ENCODE measurements at places on chromosomes 16 and 17.

GRCh38 chr17:10526517-10526916 lies 8.2 kb upstream of the MYH1 start:
- no peak for DNase-seq

DNA sequence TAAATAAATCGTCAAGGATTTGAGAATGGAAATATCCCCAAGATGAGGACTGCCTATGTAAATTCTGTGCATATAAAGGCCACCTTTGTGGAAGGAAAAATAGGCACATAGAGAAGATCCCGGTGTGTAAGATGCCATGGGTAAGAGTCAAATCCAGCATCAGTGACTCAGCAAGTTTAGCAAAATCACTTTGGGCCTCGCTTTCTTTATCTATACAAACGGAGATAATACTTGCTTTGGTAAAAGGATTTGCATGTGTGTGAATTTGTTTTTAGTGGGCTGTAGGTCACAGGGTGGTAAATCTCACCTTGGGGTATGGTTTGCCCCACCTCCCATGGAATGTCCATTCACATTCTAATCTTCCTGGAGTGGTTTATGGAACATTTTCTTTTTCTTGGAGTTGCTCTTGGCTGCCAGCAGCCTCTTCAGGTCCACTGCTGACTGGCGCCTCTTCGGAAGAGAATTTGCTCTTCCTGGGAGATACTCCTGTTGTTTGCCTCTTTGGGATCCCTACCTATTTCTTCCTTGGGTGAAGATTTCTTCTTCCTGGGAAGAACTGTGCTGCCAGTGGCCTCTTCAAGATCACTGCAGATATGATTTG lies 587.6 kb downstream of the CDH11 start:
- DNase-seq = no peak

GRCh38 chr17:81039096-81039495 lies 4.1 kb downstream of the BAIAP2 start:
- no peak for DNase-seq

- DNase-seq = no peak
These were observed 12.3 kb upstream of the MPRIP start for GRCh38 chr17:17029938-17030337.

Measured in NCI-H226 (cell line).